ENCODE measurements at places on chromosomes 4 and X.

DNA sequence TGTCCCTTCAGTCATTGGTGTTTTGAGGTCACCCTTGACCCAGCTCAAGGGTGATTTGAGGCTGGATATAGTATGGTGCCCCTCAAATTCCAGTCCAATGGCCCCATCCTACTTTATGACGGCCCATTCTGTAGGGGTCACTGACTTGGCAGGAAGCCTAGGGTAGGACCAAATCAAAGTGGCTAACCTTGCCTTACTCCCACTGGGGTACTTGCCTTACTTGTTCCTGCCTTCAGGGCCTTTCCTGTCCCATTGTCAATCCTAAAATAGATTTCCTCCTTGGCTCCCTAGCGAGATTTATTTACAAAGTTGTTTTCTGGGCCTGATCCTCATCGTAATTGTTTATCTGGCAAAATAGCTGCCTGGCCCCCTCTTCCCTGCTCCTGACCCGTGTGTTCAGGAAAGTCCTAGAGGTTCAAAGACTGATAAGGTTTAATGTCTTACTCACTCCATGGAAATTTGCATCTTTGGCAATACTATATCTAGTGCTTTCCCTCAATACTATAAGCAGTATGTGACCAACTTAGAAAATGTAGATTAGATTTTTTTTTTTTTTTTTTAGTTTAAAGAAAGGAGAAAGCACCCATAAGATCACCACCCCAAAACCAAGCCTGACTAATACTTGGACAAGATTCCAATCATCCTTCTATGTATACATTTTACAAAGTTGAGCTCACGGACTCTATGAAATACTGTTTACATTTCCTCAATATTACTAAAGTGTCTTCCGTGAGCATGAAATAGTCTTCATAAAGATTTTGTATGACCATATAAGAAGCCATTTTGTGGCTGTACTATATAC is 44.8 kb downstream of the MSN start:
- DNase-seq, result no peak

DNA sequence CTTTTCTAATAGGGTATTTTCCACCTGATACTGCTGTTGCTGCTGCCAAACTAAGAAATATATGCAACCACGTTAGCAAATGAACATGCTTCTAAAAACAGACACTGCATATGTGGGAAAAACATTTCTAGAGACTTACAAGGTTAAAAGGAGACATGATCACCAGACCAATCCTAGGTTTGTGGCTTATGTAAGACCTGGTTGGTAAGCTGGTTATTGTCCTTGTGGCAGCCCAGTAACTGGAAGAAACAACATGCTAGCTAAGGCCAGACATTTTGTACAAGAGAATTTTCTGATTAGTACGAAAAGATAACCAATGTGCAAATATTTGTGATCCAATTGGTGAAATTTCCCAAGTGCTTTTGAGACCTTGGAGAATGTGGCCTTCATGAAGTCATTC is 112.0 kb downstream of the AFF2 start:
- DNase-seq, result no peak

DNA sequence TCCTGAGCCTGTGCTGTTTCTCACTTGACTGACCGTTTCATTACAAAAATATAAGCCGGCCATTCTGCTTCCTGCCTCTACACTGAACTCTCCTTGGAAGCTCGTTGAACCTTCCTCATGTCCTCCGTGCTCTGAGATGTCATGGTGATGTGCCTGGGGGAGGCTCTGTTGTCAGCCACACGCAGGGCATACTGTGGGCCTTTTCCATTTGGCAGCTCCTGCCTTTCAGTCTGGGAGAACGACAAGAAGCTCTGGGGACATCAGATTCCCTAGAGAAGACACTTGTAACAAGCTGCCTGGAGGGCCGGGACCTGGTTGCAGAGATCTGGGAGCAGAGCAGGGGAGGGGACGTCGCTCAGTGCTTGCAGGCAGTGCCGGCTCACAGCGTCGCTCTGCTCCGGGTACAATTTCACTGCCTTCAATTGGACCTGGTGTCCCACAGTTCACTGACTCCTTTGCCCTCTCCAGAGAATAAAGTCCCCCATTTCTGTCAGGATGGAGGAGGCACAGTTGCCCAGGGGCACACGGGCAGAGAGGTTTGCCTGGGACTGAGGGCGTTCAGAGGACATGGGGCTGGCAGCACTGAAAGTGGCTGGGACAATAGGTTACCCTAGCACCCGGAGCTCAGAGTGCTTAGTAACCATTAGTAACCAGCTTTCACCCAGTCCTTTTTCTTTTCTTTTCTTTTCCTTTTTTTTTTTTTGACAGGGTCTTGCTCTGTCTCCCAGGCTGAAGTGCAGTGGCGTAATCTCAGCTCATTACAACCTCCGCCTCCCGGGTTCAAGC is 19.1 kb upstream of the MECP2 start:
- no peak for DNase-seq

GRCh38 chr4:156829201-156829873 is 142.3 kb downstream of the PDGFC start:
- no peak for DNase-seq

GRCh38 chr4:68592673-68593072 is 16.6 kb upstream of the UGT2B17 start:
- DNase-seq, result no peak

DNA sequence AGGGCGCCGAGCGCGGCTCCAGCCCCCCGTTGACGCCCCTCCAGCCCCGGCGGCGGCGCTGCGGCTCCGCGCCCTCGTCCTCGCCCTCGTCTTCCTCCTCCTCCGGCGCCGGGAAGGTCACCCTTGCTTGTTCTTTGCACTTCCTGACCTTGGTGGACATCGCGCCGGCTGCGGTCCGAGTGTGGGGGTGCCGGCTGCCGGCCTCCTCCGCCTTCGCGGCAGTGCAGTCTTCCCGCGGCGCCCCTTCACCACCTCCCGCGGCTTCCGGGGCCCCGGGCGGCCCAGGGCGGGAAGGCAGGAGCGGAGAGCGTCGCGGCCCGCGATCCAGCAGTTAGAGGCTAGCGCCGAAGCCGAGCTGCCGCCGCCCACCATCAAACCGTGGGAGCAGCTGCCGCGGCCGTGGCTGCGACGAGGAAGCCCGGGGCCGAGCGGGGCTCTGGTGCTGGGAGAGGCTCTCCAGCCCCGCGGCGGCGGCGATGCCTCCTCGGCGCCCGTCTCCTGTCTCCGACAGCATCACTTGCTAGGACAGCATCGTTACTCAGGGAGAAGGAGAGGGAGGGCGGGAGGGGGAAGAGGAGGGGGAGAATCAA is at the start of gene TRPC3:
TSS of gene TRPC3 (minus strand) at position 540 of the 590 bp plus-strand sequence. CDS start at position 160, 380 bp downstream.
- no peak for DNase-seq

DNA sequence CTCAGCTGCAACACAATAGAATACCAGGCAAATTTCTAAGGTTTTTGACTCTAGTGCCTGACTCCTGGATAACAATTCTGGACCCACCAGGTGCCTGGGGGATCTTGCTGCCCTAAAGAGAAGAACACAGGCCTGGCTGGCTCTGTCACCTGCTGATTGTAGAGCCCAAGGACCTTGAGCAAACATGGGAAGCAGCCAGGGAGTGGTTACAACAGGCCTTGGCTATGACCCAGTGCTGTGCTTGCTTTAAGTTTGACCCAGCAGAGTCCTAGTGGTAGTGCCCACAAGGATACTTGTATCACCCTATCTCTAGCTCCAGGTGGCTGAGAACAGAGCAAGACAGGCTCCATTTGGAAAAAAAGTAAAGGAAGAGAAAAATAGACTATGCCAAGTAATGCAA is 176.8 kb upstream of the DCAF12L2 start:
- no peak for DNase-seq

GRCh38 chr4:95742872-95743271 is 97.0 kb upstream of the PDHA2 start:
- DNase-seq, result no peak

DNA sequence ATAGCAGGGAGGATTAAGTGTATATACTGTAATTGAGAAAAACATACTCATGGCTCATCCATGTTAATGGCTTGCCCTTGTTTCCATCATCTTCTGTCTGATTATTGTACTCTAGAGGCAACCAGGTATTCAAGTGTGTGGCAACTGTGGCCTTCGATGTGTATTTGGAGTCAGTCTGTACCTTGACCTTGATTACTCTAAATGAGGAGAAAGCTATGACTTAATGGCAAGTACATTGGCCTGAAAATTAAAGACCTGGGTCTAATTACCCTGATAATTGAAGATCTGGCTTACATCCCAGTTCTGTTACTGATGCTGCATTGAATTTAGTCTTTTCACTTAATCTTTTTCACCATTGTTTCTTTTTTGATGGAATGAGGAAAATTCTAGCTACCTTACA is 409.2 kb downstream of the CCSER1 start:
- DNase-seq, result no peak

GRCh38 chr4:106671716-106672115 is 303.1 kb upstream of the GIMD1 start:
- DNase-seq, result no peak

GRCh38 chrX:24498181-24498580 is 33.1 kb downstream of the PDK3 start:
- peak; percentile 26 for DNase-seq

GRCh38 chr4:113700602-113701150 is 60.9 kb downstream of the CAMK2D start:
- DNase-seq, result no peak

DNA sequence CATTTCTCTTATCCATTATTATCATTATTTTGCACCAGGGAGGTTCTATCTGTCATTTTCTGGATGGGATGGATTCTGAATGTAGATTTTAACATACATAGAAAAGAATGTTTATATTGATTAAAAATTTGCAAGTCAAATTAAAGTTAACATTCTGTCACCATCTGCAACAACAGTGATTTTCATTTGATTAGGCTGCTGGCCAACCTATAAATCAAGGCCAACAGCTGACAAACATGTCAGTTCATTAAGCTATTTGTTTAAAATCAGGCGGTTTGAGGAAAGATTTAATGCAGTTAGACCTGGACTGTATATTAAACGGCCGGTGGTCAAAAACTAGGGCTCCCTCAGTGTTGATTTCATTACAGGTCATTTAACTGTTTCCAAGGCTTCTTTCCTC is 109.5 kb upstream of the CBR4 start:
- no peak for DNase-seq

- DNase-seq, result peak; percentile 63
These were observed 62.4 kb upstream of the UGT2B15 start for GRCh38 chr4:68732653-68733466.

- DNase-seq, result no peak
These were observed 32.9 kb downstream of the LAMTOR3 start for GRCh38 chr4:99861120-99861905.

DNA sequence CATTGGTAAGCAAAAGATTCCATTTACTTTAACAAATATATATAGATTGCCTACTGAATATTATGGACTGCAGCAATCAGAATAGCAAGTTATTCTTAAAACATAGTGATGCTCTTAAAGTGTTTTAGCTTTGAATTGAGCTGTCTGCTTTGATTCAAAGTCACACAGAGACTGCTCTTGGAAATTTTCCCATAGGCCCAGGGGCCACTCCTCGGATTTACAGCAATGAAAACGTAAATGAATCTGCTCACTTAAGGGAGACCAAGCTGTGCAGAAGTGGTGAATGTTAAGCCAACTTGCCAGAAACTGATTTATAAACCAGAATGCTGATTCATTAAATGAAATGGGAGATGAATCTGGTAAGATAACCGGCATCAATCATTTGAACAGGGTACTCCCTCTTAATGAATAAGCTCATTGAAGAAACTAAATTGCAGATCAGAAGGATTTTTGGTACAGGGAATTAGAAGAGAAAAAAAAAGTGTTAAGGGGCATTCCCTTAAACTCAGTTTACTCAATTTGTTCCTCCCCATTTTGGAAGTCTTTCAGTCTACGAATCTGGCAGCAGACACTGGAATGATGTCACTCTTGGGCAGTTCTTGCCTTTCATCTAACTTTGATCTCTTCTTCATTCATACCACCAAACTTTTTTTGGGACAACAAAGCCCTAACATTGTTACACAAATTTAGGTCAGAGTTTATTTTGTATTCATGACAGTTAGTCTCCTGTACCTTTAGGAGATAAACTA is 363.3 kb upstream of the MAGEB2 start:
- DNase-seq, result no peak

- no peak for DNase-seq
These were observed 66.5 kb downstream of the AR start for GRCh38 chrX:67610282-67610681.

- no peak for DNase-seq
These were observed 919.1 kb downstream of the ADGRL3 start for GRCh38 chr4:62119195-62119594.

DNA sequence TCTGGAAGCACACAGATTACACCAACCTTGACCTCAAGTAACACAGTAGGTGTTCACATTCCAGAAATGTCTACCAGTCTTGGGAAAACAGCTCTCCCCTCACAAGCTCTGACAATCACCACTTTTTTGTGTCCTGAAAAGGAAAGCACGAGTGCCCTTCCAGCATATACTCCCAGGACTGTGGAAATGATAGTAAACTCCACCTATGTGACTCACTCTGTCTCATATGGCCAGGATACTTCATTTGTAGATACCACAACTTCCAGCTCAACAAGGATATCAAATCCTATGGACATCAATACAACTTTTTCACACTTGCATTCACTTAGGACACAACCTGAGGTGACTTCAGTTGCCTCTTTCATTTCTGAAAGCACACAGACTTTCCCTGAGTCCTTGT is 46.9 kb downstream of the ADGRG4 start:
- peak; percentile 26 for DNase-seq

GRCh38 chrX:2576793-2577192 is 76.0 kb upstream of the DHRSX start:
- peak; percentile 83 for DNase-seq

GRCh38 chrX:50827996-50828395 is 14.0 kb upstream of the SHROOM4 start:
- peak; percentile 76 for DNase-seq

DNA sequence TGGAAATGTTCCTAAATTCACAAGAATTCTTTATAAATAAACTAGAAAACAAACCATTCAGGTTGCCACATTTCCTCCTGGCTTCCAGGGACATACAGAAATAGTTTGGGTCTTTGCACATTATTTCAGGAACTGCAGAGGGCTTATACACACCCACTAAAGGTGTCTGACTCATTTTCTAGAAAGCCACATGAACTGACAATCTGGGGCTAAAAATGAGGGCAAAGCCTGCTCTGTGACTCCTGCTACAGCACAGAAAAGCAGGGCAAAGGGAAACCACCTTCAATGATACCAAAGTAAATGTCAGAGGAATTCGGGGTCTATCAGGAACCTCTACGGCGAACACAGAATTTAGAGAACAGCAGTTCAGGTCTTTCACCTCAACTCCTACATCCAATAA is 112.2 kb upstream of the MAP3K15 start:
- DNase-seq, result peak; percentile 14

DNA sequence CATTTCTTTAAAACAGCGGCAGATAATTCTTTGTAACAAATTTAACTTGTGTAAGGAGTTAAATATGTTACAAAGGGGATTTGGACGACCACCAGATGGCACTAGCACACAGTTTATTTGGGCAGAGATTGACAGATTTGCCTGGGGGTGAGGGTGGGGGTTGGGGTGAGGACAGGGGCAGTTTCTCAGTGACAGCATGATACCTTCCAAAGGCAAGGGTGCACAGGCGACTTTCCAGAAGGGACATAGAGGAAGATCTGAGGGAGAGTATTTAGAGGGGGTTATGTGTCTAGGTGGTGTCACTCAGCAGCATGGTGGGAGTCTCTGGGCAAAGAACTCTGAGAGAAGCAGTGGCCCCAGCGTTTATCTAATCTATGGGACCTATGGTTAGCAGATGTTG is 9.6 kb upstream of the TMA16 start:
- peak; percentile 44 for DNase-seq

Measured in trophoblast cell (in vitro differentiated cells and primary cell).